CD4-positive, alpha-beta T cell treated with Interferon gamma for 1 hour (primary cell): ENCODE measurements at places on chromosomes 5 and 9.

GRCh38 chr9:105251733-105252404 lies 7.4 kb downstream of the SLC44A1 start:
- no peak for DNase-seq

- no peak for DNase-seq
Observed at GRCh38 chr9:93896496-93897033, 58.6 kb downstream of the BARX1 start.

- no peak for DNase-seq
Observed at GRCh38 chr9:14315875-14316601, 2.1 kb upstream of the NFIB start.

GRCh38 chr5:76251656-76252055 lies 151.4 kb upstream of the IQGAP2 start:
- DNase-seq: no peak

DNA sequence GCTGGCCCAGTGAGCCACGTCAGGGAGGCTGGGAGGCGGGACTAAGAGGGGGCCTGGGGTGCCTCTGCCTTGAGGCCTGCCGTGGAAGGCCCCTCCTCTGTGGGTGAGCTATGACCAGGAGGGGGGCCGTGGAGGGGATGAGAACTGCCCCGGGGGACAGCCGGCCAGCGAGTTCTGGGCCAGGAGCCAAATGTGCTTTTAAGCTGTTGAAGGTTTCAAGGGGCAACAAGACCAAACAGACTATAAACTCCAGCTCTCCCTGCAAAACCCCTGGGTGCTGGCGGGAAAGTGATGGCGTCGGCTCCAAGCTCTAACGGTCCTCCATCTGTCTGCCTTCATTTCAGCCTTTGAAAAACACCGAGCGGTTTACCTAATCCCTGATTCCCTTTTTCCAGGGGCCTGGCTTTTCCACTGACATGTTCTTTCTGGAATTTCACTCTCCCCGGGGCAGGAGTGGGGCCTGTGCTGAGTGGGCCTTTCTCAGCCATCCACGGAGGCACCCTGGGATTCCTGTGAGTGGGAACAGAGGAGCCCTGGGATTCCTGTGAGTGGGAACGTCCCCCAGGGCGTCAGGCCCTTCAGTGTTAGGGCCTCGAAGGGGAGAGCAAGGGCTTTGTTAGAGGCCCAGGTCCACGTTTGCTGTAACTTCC lies 65.6 kb downstream of the COL5A1 start:
- DNase-seq: no peak

DNA sequence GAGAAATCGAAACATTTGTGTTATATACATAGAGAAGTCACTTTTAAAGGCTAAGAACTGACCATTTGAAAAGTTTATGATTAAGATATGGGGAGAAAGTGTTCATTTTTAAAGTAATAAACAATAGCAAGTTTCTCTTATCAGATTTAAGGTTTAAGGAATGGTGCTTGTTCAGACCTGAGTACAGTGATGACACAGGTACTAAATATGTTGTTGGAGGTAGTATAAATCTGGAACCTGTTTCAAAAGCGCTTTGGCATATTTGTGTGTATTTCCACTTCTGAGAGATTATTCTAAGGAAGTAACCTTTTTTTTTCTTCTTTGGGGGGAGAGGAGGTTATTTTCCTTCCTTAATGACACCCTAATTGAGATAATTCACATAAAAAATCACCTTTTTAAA lies 18.4 kb downstream of the CDC42SE2 start:
- DNase-seq: no peak

GRCh38 chr9:22158927-22159346 lies 149.8 kb upstream of the CDKN2B start:
- peak; percentile 18 for DNase-seq

GRCh38 chr5:20287640-20288039 lies 299.6 kb upstream of the CDH18 start:
- DNase-seq: no peak

- no peak for DNase-seq
Observed at GRCh38 chr9:113593682-113594281, 130.3 kb downstream of the RGS3 start.

GRCh38 chr9:114016629-114017423 lies 61.3 kb downstream of the AMBP start:
- DNase-seq: no peak

GRCh38 chr5:156870498-156870839 lies 20.4 kb downstream of the PPP1R2B start:
- DNase-seq: no peak

DNA sequence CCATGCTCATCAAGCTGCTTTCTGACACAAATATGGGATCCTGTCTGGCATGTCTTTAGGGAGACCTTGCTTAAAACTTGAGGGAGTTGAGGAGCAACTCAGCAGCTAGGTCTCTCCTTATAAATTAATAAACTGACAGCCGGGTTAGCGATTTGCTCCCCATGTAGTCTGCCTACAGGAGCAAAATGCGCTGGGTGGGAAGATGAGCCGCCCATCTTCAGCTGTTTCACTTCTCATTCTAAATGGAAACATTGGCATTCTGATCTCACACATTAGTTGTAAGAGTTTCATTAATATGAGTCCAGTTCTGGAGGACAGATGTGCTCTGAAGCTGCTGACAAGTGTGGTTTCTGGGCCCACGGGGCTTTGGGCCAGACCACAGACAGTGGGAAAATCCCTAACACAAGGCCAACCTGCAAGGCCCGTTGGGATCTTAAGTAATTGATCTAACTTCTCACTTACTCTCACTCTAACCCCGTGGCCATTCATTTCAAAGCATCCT lies 197.0 kb downstream of the MCTP1 start:
- DNase-seq: no peak

GRCh38 chr9:135769489-135770202 lies 67.7 kb downstream of the KCNT1 start:
- DNase-seq: no peak

- no peak for DNase-seq
Observed at GRCh38 chr5:138402640-138403039, 36.2 kb upstream of the REEP2 start.

DNA sequence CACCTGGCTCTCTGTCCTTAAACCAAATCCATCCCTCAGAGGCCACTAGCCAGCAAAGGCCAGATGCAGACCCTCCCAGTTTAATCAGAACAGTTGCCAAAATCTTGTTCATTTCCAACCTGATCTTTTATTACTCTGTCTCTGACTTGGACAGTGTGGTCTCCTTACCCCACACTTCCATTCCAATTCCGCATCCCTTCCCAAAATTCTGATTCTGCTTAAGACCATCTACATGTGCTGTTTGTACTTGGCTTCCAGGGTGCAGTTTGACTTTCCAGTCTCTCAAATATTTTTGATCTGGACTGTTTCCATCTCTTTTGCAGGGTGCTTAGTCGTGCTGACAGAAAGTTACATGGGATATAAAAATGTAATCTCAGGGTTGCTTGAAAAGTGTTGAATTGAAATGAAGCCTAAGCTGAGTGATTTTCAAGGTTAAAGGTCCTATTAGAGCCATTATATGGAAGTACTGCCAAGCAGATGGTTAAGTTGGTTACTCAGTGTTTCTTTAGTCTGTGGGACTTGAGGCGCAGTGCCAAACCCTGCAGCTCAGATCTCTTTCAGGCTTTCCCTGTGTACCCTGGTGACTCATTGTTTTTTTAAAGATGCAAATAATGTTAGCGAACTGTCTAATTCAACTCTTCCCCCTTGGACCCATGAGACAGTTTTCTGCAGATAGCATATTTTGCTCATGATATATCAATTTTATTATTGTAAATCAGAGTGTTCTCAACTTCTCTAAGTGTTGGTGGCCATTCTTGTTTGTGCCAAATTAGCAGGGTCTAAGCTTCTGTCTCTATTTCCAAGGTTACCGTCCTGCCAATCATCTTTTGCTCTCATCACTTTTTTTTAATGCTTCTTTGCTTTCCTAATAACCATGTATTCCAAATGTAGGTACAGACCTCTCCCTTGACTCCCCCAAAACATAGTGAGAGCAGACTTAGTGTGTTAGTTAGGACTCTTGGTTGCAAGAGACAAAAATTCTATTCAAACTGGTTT lies 18.2 kb upstream of the DCP2 start:
- no peak for DNase-seq

DNA sequence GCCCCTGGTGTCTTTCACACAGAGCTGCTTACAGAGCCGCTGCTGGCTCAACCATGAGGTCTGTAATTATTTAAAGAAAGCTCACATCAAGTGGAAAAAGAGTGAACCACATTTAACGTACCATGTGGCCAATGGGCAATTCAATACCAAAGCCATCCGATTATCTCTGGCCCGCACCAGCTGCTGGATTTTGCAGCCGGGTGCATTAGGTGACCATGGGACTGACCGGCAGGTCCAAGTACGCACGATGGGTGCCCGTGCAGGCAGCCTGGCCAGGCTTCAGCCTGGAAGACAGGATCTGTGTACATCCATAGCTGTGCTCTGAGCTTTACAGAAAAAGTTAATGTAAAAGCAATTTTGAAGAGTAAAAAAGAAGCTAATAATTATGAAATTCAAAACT lies 20.5 kb downstream of the PPARGC1B start:
- no peak for DNase-seq

- DNase-seq: no peak
Observed at GRCh38 chr5:96637196-96637595, 25.0 kb upstream of the CAST start.

- no peak for DNase-seq
Observed at GRCh38 chr9:72315089-72315509, 49.9 kb downstream of the ZFAND5 start.

- DNase-seq: no peak
Observed at GRCh38 chr5:113452941-113453340, 18.2 kb upstream of the TSSK1B start.

DNA sequence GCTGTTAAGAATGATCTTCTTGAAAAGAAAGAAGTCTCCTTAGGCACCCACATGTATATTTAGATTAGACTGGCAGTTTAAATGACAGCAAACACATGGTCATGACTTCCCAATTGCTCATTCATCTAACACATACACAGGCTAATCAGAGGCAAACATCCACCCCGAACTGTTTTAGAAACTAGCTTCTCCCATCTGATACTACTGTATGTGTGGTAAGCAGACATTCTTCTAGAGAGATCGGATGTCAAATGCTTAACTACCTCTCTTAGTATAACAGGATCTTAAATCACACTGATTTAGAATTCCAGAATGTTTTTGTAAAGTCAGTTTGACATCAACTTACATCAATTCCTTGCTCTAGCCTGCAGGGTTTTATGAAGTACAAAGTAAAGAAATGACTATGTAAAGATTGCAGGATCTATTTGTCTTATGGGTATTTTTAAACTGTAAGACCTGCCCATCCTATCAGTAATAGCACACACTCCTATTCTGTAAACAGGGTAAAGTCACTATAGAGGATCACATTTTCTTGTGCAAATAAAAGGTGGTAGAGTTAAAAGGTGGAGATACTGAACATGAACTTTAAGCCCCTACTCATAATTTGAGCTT lies 239.7 kb downstream of the MLLT3 start:
- no peak for DNase-seq

DNA sequence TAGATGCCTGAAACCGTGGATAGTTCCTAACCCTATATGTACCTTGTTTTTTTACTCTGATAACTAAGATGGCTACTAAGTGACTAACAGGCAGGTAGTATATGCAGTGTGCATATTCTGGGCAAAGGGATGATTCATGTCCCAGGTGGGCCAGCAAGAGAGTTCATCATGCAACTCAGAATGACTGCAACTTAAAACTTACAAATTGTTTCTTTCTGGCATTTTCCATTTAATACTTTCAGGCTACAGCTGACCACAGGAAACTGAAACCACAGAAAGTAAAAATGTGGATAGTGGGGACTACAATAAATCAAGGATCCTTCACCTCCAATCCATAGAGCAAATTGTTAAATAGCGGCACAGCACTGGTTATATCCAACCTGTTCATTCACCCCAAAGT lies 30.7 kb upstream of the VCAN start:
- DNase-seq: no peak

GRCh38 chr9:136055715-136056545 lies 39.2 kb downstream of the NACC2 start:
- DNase-seq: peak; percentile 30

- DNase-seq: no peak
Observed at GRCh38 chr5:10581867-10582511, 18.1 kb downstream of the ANKRD33B start.

DNA sequence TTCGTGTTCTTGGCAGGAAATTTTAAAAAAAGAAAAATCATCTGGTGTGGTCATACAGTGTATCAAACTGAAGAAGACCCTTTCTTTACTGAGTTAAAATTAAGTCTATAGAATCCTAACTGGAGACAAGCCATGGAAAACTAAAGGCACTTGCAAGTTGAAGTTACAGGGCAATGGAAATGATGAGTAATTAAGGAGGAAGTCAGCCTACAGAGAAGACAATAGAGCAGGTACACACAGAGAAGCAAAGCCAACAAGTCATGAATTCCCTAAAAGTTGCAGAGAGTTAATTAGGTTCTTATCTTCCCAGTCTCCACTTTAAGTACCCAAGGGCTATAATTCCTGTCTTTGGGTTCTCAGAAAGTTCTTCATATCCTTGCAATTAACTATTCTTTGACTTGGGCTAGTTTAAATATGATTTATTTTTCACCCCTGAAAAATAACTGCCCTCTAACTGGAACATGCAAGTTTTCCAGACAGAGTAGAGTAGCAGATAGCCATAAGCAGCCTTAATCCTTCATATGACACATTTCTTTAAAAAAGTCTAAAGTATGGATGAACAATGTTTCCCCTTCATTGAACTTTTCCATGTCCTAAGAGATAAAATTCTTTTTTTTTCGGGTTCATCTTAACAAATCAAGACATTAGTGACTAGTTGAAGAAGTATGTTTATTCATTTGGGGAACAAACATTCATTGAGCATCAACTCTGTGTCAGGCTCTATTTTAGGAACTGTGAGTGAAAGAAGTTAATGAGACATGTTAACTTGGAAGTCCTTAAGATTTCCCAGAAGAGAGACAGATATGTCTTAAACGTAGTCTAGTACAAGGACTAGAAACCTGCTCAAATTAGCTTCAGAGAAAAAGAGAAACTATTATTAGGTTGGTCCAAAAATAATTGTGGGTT lies 5.2 kb upstream of the ITGA2 start:
- no peak for DNase-seq

- DNase-seq: no peak
Observed at GRCh38 chr9:32707326-32707725, 71.9 kb upstream of the TAF1L start.

DNA sequence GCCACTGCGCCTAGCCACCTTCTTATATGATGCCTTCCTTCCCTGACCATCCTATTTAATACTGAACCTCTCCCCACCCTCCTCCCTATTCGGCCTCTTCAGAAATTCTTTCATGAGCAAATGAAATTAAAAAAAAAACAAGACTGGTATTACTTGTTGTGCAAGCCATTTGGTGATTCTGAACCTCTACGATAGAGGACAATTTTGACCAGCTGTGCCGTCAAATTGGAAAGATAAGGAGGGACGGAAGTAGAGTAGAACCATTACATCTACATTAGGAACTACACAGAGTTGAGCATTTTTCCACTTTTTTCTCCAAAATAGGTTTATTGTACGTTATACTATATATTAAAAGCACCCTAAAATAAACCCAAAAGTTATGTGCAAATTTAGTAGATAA lies 2.9 kb downstream of the DHX29 start:
- no peak for DNase-seq
